ENCODE measurements at places on chromosomes 2 and 18.

GRCh38 chr2:37623406-37623805, 48.0 kb downstream of the CDC42EP3 start:
- no peak for DNase-seq

DNA sequence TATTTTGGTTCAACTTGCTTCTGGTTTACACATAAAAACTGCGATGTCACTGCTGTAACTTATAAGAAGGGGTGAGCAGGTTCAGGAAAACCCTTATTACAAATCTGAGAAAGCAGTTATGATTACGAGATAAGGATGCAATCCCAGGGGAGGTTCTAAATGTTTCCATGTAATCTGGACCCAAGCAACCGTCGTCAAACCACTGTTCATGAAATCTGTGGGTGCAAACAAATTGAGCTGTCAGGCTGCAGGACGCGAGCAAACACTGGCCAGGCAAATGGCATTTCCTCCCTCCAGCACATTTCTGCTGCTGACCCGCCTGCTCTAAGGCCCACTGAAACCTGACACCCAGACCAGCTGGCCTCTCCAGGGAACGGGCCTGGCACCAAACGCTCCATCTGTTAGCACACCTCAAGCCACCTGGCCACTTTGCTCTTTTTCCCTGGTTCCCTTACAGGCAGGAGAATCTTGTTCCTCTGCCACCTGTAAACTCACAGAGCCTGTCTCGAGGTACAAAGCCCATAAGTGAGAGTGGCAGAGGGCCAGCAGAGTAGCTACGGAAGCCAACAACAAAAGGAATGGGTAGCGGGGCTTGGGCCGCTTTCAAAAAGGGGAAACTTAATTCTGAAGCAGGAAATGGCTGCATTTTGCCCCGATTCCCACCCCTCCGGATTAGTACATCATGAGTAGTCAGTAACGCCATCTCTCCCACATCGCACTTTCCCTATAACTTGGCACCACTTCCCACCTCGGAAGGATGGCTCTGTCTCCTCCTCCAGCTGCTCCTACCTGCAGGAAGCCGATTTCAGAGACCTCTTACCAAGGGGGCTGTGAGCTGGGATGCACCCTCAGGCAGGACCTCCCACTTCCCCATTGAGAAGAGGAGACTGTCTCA, 26.5 kb downstream of the CRACDL start:
- no peak for DNase-seq

- no peak for DNase-seq
Measured at GRCh38 chr2:101063352-101064124, 61.4 kb downstream of the RPL31 start.

DNA sequence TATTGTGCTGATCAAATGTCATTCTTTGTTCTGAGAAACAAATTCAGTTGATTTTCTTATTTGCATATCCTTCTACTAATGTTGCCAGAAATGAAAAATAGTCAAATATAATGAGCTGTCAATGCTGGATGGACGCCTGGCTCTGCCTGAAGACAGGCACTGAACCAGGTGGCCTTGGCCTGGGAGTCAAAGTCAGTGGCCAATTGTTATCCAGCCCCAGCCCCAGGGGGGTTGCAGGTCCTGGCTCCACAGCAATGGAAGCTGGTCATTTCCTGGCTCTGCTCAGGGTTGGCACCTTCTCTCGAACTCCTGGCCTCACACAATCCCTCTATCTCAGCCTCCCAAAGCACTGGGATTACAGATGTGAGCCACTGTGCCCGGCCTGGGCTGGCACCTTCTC, 176.8 kb upstream of the GLI2 start:
- DNase-seq, result no peak

DNA sequence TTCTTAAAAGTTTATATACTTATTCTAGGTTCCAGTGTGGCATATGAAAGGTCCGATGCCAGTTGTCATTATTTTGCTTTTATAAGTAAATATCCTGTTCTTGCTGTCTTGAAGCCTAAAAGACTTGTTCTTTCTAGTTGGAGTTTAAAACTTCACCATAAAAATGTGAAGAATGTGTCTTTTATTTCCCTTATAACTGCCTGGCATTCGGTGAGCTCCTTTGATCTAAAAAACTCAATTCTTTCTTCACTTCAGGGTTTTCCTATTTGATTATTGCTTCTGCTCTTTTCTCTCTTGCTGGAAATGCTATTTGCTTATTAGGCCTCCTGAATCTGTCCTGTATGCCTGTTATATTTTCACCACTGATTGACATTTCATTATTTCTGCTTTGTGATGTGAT, 51.6 kb downstream of the TSPYL6 start:
- DNase-seq, result no peak

DNA sequence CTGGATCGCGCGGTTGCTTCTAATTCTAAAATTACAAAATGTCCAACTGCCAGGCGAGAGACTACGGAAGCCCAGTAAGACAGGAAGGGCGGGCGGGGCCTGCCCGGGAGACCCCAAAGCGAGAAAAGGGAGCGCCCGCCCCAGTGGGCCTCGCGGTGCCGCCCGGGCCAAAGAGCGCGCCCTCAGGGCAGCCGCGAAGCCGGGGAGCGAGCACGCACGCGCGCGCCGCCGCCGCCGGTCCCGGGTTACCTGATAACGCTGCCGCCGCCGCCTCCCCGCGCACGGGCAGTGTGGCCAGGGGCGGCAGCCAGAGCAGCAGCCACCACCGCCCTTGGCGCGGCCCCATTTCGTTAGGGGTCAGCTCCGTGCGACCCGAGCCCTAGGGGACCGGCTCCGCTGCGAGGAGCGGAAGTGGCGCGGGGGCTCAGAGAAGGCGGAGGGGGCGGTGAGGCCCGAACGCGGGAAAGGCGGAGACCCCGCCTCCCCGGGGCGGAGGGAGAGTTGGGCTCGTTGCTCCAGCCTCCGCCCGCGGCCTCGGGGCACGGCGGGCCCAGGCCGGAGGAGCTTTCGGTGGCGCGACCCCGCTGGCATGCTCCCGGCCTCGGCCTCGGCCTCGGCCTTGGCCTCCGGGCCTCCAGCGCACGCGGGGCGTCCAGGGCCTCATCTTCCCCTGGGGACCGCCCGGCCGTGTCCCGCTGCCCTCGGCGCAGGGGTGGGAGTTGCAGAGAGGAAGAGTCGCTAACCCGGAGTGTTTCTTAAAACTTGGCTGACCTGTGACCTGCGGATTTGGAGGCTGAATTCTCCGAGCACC, at the start of gene NEMP2:
Gene NEMP2 (minus strand): TSS at position 413 of the 811 bp plus-strand sequence. CDS start 67 bp downstream, at position 346.
- peak; percentile 73 for DNase-seq

DNA sequence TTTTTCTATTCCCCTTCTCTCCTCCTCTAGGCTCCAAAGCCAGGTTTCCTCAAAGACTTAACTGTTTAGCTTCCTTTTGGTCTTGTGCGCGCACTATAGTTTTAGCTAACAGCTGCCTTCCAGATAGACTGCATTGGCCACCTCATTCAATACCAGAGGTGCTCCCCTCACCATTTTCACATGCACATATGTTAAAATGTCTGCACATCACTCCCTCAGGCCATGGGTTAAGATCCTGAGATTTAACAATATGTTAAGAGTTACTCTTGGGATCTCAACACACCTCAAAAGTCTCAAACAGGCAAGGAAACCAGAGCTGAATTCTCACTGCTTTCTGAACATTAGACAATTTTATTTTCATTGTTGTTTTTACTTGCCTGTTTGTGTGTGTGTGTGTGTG, 80.8 kb upstream of the MAP3K20 start:
- DNase-seq, result no peak

DNA sequence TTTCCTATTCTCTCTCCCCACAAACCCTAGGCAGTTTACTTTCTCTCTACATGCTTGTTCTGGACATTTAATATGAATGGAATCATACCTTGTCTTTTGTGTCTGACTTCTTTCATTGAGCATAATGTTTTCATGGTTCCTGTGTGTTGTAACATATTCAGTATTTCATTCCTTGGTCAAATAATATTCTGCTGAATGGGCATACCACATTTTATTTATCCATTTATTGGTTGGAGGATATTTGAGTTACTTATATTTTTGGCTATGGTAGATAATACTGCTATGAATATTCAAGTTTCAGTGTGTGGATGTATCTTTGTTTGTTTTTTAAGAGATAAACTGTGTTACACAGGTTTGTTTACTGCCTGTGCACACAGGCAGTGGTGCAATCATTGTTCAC, 9.0 kb downstream of the TWSG1 start:
- no peak for DNase-seq

- no peak for DNase-seq
Measured at GRCh38 chr2:186726938-186727337, 33.1 kb downstream of the FAM171B start.

GRCh38 chr2:118430510-118431164, 342.4 kb downstream of the INSIG2 start:
- no peak for DNase-seq

DNA sequence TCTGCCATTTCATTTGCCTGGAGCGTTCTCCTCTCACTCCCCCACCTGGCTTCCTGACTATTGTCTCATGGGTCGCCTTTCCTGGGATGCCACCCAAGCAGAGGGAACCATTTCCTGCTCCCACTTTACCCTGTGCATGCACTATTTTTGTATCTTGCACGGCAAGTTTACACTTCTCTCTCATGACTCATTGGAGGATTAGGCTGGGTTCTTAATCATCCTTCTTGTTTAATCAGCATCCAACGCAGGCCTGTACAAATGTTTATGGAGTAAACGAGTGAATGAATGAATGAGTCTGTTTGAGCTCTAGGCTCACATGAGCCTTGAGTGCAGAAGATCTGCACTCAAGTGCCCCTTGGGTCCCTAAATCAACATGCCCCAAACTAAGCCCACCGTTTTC, 3.8 kb upstream of the ARHGAP25 start:
- DNase-seq, result no peak

GRCh38 chr2:27356056-27356381, 545 bp downstream of the GTF3C2 start:
- peak; percentile 21 for DNase-seq

- DNase-seq, result no peak
Measured at GRCh38 chr18:36467614-36468013, 170.1 kb downstream of the FHOD3 start.

- no peak for DNase-seq
Measured at GRCh38 chr2:236545248-236545658, 24.4 kb upstream of the ACKR3 start.

GRCh38 chr18:74457043-74457724, at the start of gene DIPK1C:
DIPK1C (minus strand) TSS chr18:74457308; CDS start chr18:74457259, 49 bp downstream.
- no peak for DNase-seq

- no peak for DNase-seq
Measured at GRCh38 chr2:9995059-9995458, 43.6 kb downstream of the GRHL1 start.

DNA sequence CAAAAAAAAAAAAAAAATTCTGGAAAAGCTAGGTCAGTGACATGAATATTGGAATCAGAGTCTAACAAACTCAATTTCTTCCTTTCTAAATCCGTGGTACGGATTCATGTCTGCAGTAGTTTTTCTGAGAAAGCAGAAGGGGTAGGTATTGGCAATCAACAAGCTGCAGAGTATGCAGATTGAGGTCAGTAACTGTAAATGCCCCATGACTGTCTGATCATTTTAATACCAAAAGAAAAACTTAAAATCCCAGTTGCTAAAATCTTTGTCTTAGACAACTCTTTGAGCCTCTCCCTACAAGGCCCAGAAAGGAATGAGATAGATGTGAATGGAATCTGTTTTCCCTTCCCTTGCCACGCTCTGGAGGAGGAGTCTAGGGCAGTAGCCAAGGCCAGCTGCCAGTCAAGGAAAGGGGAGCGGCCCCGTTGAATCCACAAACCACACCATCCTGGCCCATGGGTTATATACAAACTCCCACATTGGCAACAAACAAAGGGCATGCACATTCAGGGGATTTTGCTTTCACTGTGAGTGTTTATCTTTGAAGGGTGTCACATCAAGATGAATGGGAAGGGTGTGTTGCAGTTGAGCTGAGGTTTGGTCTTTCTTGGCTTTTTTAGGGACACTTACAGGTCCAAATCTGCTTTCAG, 6.1 kb upstream of the CASP8 start:
- no peak for DNase-seq

DNA sequence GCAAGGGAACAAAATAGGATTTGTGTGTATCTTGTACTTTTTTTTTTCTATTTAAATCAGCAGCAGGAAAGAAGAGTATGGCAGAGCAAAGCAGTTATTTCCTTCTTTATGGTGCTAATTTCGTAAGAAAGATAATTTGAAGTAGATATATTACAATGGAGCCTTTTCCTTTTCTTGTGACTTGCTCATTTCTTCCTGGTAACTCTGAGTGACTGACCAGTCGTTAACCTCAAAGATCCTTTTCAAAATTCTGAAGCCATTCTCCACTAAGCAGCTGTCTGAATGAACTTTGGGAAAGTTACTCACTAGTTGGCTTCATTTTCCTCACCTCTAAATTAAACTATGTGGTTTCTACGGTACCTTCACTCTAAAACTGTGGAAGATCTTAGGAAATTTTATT, 24.6 kb downstream of the AFTPH start:
- no peak for DNase-seq

GRCh38 chr2:176079831-176080539, 3.8 kb downstream of the EVX2 start:
- no peak for DNase-seq

DNA sequence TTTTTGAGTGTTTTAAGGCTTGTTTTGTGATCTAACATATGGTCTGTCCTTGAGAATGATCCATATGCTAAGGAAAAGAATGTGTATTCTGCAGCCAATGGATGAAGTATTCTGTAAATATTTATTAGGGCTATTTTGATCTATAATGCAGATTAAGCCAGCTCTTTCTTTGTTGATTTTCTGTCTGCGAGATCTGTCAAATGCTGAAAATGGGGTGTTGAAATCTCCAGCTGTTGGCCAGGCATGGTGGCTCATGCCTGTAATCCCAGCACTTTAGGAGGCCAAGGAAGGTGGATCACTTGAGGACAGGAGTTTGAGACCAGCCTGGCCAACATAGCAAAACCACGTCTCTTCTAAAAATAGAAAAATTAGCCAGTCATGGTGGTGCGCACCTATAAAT, 132.7 kb downstream of the DIS3L2 start:
- no peak for DNase-seq

- no peak for DNase-seq
Measured at GRCh38 chr2:234968631-234969305, 17.0 kb downstream of the SH3BP4 start.

DNA sequence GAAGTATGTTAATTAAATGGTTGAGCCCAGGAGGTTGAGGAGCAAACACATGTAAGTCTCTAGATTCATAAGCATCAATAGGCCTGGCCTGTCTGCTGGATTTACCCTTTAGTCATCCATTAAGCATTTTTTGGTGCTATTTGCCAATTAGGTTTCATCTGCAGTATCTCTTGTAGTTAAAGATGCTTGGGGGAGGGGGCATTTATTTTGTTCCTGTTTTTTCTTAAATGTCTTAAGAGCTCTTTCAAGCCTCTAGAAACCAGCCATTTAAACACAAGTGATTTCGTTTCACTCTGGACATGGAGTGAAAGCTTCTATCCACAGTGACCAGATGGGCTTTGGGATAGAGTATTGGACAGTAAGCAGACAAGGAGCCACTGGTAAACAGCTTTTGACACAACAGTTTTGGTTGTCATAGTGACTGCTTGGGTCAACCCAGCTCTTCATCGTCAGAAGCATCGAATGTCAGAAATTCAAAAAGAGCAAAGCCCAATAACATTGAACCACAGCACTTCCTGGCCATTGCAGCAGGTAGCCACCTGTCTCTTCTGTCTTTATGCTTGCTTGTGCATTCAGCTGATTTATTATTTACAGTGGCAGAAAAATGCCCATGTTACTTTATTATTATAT, 4.9 kb downstream of the QPCT start:
- DNase-seq, result no peak
